ENCODE measurements at places on chromosomes 16 and 17. TPM values are rescaled to one million over a fixed set of nuclear protein-coding genes. Genes with fewer than 3 reads are reported as not detected.

Gene PPP1R27
- 4.1 TPM for total RNA-seq

Gene NOXO1
- total RNA-seq, result not detected

Gene CD7
- total RNA-seq, result 2.9 TPM

Gene TBC1D3K
- total RNA-seq, result not detected

Gene SSTR5
- total RNA-seq, result not detected

Gene RNF43
- 3.6 TPM for total RNA-seq

DNA sequence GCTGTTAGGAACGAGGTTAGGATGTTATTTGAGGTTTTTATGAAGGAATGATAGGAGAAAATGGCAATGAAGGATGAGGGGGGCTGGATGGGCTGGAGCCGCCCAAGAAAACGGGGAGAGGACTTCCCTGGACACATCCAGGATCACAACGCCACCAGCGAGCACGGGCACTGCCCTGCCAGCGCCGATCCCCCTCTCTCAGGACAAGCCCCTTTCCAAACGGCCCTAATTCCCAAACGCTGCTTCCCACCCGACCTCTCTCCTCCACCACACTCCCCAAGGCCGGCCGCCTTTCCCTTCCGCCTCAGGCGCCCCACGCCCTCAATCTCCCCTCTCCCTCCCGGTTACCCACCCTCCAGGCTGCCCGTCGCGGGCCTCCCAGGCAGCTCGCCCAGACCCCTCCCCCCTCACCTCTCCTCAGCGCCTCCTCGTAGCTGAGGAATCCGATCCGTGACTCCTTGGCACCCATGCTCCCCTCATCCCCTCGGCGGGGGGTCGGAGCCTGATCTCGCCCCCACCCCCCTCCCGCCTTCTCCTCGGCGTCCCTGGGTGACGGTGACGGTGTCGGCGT, 377 bp downstream of the USP32 start:
- no peak for DNase-seq

DNA sequence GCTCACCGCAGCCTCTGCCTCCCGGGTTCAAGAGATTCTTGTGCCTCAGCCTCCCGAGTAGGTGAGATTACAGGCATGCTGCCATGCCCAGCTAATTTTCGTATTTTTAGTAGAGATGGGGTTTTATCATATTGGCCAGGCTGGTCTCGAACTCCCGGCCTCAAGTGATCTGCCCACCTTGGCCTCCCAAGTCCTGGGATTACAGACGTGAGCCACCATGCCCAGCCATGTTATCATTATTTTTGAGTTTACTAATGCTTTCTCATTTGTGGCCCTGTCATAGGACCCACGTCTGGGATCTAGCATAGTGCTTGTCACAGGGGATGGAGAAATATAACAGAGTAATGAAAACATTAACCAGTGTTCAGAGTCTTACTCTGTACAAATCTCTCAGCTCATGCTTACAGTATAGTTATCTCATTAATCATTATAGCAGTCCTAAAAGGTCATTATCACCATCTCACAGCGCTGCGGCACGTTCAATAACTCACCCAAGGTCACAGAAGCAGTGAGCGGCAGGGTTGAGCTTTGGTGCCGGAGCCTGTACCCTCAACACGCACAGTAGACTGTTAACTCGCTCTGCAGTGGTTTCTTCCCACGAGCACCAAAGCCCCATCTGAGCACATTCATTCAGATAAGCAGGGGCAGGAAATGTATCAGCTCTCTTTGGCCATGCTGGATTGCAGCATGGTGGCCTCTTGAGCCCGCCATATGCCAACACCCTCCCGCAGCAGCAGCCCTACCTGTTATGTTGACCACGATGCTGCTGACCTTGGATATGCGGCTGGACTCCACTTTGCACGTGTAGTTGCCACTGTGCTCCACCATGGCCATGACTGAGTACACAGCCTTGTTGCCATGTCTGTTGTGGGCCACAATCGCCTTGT, 21.4 kb downstream of the PECAM1 start:
- DNase-seq, result no peak

GRCh38 chr17:7523033-7523432, 25.8 kb upstream of the TNFSF12 start:
- DNase-seq, result no peak

DNA sequence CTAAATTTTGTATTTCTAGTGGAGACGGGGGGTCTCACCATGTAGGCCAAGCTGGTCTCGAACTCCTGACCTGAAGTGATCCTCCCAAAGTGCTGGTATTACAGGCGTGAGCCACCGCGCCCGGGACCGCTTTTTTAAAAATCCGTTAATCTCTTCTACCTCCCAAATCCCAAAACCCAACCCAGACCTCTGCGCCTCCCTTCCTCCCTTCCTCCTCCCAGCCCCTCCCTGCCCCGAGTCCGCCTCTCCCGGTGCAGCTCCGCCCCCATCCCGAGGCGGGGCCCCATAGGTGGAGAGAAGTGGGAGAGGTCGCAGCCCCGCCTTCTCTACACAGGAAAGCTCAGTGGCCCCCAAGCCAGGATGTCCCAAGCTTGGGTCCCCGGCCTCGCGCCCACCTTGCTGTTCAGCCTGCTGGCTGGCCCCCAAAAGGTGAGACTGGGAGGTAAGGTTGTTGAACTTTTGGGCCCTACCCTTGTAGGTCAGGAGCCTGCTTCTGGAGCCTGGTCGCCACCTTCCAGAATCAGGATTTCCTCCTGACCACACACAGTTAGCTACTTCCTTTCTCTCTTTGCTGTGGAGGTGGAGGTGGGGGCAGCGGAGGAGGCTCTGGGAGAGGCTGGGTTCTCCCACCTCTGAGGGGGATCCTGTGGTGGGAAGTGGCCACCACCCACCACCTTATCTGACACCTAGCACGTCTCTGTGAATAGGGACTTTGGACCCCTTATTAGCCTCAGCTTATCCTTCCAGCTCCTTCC, at the start of gene TMEM92:
Gene TMEM92 (plus strand): TSS at position 325 of the 755 bp plus-strand sequence. CDS start 36 bp downstream, at position 361.
- no peak for DNase-seq

- DNase-seq, result peak; percentile 98
Measured at GRCh38 chr17:20155258-20156195, 146.4 kb downstream of the SPECC1 start.

GRCh38 chr17:80327518-80327917, 66.9 kb downstream of the RNF213 start:
- DNase-seq, result no peak

GRCh38 chr16:80622007-80622406, 81.2 kb downstream of the DYNLRB2 start:
- no peak for DNase-seq

DNA sequence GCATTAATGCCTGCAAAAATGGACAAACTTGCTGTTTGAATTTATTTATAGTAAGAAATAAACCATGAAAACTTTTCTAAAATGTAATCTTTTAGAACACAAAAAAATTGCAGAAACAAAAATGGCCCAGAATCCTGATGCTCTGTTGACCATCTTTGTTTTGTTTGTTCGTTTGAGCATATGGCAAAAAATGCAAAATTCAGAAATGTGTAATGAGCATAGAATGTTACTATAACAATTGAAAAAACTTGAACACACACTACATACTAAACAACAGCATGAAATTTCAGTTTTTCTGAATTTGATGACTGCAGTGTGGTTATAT, 1.1 kb upstream of the KPNA2 start:
- no peak for DNase-seq

- DNase-seq, result no peak
Measured at GRCh38 chr17:44908761-44909326, 6.5 kb downstream of the GFAP start.

GRCh38 chr17:58575511-58575910, 61.1 kb upstream of the MTMR4 start:
- DNase-seq, result peak; percentile 21

GRCh38 chr17:36468903-36469635, 17.4 kb upstream of the ZNHIT3 start:
- DNase-seq, result no peak

DNA sequence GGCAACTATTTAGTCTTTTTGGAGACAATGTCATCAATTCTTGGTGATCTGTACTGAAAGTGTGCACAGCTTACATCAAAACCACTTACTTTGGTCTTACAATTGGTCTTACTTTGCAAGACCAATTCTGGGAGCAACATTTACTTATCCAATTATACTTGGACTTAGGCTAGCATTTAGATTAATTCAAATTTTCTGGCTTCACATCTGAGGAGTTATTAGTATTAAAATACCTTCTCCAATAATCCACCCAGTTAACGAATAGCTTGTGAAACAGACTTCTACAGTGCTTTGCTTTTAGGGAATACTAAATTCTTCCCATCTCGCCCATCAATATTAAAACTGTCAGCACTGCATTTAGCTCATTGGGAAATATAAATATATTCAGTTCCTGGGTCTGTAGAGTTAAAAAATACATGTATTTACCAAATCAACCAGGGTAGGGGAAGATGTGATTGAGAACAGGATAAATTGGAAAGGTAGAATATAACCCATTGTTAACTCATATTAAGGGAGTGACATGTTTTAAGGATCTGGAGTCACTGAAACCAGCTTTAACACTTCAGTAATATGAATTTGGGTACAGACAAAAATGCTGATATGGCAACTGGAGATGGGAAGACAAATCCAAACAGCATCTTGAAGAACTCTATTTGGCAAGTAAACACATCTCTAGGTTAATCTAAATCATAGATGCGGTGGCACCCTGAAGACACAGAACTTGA, 9.2 kb upstream of the VEZF1 start:
- DNase-seq, result no peak

- no peak for DNase-seq
Measured at GRCh38 chr17:42274253-42274542, 2.0 kb downstream of the STAT5B start.

GRCh38 chr16:12311877-12312276, 335.3 kb downstream of the SNX29 start:
- DNase-seq, result no peak

- no peak for DNase-seq
Measured at GRCh38 chr16:86427433-86427851, 82.9 kb upstream of the FOXF1 start.

- no peak for DNase-seq
Measured at GRCh38 chr17:57722704-57723043, 22.4 kb downstream of the CCDC182 start.

DNA sequence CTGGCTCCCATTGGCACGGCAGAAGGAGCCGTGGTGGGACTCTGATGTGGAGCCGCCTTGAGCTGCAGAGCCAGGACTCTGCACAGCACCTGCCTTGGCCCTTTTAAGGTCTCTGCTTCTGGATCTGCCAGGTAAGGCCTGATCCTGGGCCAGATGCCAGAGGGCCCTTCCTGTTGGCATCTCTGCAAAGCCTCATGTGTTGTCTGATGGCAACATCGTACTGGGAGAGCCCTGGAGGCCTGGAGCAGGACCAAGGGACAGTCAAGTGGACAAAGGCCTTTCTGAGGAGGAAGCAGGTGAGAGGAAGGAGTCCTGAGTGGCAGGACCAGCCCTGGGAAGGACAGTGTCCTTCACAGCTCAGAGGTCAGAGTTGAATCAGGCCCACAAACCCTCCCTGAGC, 26.1 kb downstream of the SOCS1 start:
- no peak for DNase-seq

- no peak for DNase-seq
Measured at GRCh38 chr16:4091240-4092012, 24.8 kb downstream of the ADCY9 start.

DNA sequence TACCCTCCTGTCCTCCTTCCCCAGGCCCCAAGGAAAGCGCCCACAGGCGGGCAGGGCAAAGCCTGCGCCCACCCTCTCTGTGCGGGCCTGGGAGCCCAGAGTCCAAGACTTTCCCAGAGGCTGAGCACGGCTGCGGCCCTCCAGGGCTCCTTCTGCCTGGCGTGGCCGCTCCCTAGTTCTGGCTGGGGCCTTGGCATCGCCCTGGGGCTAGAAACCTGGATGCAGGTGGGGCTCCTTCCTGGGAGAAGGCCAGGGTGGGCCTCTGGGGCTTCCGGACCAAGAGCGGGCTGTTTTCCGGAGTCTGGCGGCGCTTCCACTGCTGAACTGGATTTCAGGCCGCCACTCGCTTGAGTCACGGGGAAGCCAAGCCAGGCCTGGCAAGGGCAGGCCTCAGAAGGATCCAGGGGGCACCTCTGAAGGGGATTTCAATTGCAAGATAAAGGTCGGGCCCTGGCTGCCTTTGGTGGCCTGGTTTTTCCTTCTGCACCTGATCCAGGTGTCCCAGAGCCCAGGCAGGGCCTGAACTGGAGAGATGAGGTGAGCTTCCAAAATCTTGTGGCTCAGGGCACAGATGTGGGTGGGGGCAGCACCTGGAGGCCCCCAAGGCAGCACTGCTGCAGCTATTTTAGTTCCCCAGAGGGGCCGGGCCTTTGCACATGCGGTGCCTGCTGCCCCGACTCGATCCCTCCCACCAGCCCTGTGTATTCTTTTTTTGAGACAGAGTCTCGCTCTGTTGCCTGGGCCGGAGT, 227.4 kb downstream of the MRTFB start:
- no peak for DNase-seq

GRCh38 chr17:4537451-4538235, 17.5 kb downstream of the MYBBP1A start:
- DNase-seq, result no peak

GRCh38 chr16:9007177-9007794, 43.6 kb upstream of the USP7 start:
- no peak for DNase-seq

DNA sequence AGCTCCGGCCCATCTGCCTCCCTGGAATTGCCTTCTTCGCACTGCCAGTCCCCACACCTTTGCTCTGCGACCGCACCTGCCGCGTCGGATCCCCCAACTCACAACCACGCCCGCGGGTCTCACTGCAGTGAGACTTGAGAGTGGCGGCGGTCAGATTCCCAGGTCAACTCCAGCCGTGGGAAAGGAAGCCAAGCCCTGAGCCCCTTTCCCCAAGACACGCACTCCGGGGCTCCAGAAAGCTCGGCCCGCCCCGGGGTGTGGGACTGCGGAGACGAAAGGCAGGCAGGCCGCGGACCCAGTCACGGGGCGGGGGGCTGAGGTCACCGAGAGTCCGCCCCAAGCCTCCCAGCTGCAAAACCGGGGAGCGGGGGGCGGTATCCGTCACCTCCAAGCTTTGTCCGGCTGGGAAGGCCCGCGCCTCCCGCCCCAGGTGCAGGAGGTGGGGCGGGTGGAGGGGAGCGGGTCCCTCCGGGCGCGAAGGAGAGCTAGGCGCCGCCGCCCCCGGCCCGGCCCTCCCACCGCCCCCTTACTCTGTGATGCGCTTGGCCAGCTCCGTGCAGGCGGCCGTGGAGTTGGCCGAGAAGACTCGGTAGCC, 615 bp downstream of the PRPSAP1 start:
- peak; percentile 22 for DNase-seq

DNA sequence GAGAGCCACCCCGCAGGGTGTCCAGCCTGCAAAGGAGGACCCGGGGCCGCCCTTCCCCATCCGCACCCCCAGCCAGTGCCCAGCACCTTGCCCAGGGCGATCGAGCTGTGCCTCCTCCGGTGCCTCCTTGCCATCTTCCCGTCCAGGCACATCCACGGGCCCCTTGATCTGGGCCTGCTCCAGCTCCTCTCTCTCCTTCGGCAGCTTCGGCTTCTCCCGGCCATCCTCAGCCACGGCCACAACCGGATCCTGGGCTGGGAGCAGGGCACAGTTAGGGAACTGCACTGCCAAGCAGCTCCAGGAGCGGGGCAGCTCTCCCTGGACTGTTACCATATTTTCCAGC, 13.8 kb downstream of the NDUFAF8 start:
- no peak for DNase-seq

GRCh38 chr17:20284570-20285295, 182.6 kb downstream of the LGALS9B start:
- peak; percentile 93 for DNase-seq

- DNase-seq, result no peak
Measured at GRCh38 chr16:24589997-24590396, 50.6 kb downstream of the RBBP6 start.
